H54 (cell line): ENCODE measurements at places on chromosomes 1 and 21.

DNA sequence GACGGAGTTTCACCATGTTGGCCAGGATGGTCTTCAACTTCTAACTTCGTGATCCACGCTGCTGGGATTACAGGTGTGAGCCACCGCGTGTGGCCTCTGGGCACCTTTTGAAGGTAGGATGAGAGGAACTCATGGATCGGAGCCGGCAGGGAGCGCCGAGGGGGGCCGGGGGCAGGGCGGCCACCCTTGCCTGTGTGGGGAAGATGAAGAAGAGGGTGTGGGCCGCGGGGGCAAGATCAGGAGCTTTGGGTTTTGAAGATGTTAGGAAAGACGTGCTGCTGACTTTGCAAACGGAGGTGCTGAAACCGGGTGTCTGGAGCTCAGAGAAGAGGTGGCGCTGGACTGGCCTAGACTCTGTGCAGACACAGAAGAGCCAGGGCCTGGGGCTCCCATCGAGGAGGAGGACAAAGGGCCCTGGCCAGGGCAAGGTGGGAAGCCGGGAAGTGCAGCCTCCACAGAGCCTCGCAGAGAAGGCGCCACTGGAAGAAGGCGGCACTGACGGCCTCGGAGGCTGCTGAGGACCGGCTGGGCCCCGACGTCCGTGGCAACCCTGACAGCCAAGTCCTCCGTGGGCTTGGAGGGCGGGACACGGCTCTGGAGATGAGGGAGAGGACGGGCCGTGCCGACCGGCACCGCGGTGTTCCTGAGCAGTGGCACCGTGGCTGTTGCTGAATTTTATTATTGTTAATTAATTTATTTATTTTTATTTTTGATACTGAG is 13.7 kb downstream of the RNF223 start:
- DNase-seq = no peak

DNA sequence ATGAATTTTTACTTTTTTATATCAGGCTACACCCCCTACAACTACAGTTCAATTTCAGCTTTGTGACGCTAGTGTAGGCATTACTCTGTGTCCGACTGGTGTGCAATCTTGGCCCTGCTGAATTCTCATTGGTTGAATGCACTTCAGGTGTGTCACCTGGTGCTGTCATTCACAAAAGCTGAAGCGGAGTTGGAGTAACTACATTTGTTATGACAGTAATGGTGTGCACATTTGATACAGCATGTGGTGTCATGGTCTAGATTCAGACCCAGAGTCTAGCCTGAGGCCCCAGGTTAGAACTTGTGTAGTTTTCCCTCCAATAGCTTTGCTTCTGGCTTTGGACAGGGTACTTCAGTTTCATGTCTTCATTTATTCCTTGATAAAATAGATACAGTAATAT is 88.7 kb downstream of the C1orf94 start:
- no peak for DNase-seq

DNA sequence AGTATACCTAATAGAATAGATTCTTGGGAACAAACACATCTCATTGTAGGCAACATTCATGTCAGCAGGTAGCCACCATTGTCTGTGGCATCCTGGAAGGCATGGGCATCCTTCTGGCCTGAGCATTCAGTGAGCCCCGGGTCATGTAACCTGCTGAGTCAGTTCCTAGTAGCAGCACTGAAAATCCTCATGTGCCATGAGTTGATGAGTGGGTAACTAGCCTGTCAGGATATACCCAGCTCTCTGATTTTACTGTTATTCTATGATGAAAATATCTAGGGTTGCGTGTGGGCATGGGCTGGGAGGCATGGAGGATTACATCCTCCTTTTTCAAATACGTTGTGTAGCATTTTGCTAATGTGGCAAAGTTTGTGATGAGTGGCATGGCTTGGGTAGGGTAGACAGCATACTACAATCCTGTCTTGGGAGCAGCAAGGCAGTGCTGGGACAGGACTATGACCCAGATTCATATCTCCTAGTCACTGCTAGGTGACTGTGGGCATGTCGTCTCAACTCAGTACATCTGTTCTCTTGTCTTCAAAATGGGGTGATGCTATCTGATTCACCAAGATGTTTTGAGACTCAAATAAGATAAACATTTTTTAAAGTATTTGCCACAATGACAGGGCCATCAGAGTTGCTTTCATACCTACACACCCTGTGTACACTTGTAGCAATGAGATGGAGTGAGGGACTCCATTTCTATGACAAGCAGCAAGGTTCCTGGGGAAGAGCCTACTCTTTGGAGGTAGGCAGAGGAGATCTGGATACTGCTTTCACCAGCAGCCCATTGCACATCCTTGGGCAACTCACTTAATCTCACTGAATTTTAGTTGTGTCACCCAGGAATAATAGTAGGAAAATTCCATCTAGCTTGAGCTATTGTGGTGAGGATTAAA is 62.5 kb downstream of the CD58 start:
- DNase-seq = no peak

DNA sequence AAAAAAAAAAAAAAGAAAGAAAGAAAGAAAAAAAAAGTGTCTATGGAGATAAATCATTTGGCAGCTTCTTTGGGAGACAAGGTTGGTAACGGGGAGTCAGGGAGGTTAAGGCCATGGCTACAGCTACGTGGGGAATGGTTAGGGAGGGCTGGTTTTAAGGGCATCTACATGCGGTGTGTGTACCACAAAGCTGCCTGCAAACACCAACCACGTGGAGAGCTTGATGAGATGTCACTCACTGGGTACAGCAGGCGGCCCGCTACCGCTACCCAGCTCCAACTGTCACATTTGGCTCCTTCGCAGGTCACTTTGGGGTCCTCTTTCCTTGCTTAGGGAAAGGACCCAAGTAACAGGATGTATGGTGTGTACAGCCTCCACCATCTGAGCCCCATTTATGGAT is 4.2 kb downstream of the NPPB start:
- DNase-seq = no peak

- peak; percentile 67 for DNase-seq
These were observed 70.7 kb downstream of the CD247 start for GRCh38 chr1:167447521-167448136.

DNA sequence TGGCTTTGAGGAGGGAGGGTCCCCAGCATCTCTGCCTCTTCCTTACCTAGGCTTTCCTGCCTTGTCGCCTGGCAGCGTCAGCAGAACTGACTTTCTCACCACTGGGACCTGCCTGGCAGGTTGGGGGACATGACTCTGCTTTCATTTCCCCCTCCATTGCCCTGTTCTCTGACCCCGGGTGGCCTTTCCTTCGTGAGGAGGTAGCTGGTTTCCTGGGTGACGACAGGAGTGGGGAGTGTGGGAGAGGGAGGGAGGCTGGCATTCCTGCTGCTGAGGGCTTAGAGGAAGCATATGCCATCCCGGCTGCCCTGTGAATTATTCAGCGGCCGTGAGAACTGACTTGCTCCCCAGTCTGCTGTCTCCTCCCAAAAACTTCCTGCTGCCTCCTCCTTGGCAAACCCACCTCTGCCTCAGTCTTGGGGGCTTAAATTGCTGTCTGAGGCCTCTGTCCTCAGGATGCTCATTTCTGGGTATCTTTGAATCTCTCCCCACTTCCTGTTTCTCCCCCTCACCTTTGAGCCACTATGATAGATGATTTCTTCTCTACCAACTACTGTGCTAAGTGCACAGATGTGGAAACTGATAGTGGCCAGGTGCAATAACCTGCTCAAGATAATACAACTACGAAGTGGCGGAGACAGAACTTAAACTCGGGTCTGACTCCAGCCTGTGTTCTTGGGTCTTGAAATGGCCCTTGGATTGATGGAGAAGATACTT is 182.0 kb upstream of the CSF3R start:
- DNase-seq = no peak

GRCh38 chr1:197438010-197438790 is 170.1 kb downstream of the CRB1 start:
- DNase-seq = no peak

DNA sequence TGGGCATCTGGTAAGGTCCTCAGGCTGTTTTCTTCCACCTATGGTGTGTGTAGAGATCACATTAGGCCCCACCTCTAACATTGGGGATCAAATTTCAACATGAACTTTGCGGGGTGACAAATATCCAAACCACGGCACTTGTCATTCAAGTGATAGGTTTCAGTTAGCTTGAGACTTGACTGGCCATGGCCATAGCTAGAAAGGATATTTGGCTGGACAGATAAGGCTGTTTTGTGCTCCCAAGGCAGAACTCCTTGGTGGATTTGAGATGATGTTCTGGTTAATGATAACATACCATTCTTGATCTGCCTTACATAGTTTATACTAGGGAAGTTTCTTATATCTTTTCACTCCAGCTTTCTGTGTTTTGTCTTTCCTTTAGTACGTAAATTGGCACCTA is 48.5 kb downstream of the CELF3 start:
- no peak for DNase-seq

GRCh38 chr1:21597753-21598152 is 71.4 kb downstream of the RAP1GAP start:
- DNase-seq = no peak

DNA sequence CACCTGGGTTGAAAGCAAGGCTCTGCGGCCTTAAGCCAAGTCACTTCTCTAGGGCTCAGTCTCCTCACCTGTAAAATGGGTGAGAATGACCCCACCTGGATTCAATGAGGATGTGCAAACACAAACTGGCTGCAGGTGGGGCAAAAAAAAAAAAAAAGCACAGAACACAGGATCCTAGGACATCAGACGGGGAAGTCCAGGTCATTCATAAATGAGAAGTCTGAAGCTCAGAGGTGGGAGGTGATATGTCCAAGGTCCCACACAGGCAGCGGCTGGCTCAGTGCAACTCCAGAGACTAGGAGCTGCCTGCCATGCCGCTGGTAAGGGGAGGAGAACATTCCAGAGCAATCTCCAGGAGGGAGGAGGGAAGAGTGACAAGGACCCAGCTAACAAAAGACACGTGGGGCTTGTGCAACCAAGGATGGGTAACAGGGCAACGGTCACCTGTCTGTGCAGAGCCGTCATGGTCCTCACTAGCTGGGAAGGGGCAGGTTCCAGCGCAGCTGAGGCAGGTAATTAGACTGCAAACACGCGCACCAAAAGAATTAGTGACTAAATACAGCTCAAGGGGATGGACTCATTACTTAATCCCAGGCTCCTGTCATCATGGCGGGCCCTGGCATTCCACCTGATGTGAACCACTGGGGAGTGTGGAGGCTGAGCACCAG is 19.5 kb downstream of the IFFO2 start:
- no peak for DNase-seq

- DNase-seq = no peak
These were observed 93.6 kb downstream of the DYRK1A start for GRCh38 chr21:37460196-37460595.

DNA sequence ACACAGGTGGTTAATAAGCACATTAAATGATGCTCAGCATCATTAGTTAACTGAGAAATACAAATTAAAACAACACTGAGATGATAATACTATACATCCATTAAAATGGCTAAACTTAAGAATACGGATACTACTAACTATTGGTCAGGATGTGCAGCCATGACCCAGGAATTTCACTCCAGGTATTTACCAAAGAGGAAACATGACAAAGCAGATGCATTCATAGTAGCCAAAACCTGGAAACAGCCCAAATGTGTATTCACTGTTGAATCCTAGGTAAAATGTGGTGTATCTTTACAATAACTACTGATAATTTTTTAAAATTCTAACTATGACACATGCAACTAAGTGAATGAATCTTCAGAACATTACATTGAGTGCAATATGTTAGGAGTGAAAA is 73.0 kb downstream of the PTPRC start:
- DNase-seq = no peak

GRCh38 chr1:93758842-93759515 is 77.3 kb upstream of the BCAR3 start:
- no peak for DNase-seq

DNA sequence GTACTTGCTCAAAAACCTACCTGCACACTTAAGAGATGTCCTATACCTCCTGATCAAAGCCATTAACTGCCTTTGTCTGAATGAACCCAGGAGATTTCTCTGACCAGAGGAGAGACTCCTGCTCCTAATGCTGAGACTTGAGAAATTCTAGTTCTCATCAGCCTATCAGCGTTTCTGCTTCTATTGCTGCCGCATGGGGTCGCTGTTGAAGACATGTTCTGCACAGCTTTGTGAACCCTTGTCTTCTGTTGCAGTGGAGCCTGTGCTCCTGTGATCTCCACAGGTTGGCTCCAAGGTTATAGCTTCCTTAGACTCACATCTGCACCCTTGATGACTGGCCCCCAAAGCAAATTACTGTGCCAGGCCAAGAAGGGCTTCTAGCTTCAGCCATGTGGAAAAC is 40.2 kb downstream of the EDN2 start:
- DNase-seq = no peak

- DNase-seq = no peak
These were observed 153.4 kb downstream of the DHRS3 start for GRCh38 chr1:12464598-12465056.

DNA sequence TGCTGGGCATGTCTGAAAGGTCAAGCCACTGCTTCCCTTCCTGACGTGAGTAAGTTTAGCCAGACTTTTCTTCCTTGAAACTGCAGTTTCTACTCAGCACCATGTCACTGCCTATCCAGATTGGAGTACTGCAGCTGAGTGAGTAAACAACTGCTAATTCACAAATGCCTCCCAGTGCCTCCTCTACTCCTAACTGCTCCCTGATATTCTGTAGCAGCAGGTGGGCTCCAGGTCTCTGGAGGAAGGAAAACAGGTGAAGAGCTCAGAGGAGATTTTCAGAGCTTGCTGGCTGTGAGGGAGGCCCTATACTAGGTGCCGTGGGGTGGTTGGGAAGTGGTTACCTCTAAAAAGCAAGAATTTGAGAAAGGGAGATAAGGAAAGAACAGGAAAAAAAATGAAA is 96.5 kb downstream of the KIF14 start:
- DNase-seq = no peak

DNA sequence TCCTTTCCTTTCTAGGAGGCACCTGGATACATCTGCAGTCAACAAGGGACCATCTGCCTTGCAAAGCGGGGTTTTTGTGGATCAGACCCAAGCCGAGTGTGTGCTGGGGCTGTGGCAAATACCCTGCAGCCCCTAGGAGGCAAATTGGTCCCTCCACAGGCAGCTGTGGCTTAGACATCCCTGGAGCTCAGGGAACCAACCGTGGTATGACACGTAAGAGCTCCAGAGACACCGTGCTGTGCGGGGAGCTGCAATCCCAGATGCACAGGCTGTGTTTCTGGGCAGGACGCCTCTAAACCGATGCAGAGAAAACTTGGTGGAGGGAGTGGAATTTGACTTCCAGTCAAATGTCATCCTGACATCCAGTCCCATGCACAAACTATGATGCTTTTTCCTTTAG is 141.5 kb downstream of the KAZN start:
- no peak for DNase-seq

GRCh38 chr1:248910761-248911160 is 4.7 kb downstream of the PGBD2 start:
- no peak for DNase-seq

- DNase-seq = no peak
These were observed 25.1 kb downstream of the SKI start for GRCh38 chr1:2253036-2253796.
